ENCODE measurements at places on chromosomes 7 and 10.
A peak's percentile ranks its signal among the peaks of the same experiment; 100 is the strongest.

DNA sequence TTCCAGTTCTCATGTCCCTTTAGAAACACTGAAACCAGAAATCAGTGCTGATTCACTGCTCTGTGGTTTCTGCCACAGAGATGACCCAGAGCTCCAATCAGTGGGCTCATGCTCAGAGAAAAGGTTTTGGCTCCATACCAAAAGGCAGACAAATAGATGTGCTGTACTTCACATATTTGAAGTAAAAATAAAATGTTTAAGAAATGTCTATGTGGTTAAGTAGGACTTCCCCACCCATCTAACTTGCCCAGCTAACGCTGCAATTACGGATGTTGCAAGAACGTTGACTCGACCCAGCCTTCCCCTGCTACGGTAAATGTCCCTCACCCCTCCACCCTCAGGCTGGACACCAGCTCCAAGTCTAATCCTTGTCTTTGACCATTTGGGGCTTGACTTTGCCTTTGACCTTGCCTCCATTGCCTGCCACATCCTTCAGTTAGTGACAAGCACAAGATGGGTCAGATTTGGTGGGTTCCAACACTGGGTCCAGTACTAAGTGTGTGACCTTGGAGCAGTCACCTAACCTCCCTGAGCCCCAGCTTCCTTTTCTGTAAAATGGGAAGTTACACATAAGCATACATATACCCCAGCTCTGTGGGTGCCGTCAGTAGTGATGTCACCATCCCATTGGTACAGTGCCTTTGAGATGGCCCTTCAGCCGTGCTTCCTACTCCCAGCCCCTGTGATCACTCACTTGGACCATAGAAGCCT is 95.8 kb downstream of the CHST15 start:
- peak; percentile 98 for DNase-seq

- peak; percentile 37 for DNase-seq
Measured at GRCh38 chr7:105336009-105336408, 52.7 kb downstream of the SRPK2 start.

- DNase-seq: peak; percentile 67
Measured at GRCh38 chr7:5646846-5647245, 134.6 kb downstream of the RNF216 start.

DNA sequence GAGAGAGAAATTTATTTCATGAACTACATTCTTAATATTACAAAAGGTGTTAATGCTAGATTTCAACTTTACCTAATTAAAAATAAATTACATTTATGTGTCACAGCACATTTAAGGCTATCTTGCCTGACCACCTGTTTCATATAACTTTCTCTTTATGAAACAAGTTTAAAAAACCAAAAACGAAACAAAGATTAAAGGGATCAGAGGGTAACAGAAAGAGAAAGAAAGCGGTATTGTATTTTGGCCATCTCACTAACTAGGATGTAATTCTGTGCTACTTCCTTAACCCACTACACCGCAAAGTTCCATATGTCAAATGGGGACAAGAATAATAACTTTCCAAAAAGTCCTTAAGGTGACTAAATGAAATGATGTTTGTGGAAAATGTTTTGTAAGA is 6.3 kb upstream of the RHOBTB1 start:
- DNase-seq: no peak

GRCh38 chr10:80649183-80649582 is 111.5 kb downstream of the SH2D4B start:
- no peak for DNase-seq

DNA sequence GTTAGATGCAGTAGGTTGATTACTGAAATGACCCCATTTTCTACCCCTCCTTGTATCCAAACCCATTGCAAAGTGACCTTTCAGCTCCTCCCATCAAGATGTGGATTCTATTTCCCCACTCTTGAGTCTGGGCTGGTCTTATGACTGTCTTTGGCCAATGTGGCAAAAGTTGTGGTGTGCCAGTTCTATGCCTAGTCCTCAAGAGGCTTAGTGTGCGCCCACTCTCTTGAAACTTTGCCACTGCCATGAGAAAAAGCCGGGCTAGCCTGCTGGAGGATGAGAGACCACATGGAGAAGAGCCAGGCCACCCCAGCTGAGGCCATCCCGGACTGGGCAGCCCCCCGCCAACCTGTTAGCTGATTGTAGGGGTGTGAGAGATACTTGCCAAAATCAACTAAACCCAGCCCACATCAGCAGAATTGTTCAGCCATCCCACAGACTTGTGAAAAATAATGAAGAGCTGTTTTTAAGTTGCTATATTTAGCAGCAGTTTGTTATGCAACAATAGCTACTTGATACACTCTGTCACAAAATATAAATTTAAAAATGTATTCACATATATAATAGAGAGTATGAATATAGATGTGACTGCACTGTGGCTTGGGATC is 131.0 kb upstream of the PALS2 start:
- DNase-seq: no peak

- DNase-seq: no peak
Measured at GRCh38 chr7:95950698-95951097, 178.3 kb downstream of the DYNC1I1 start.

GRCh38 chr10:86046845-86047460 is 319.6 kb downstream of the GRID1 start:
- no peak for DNase-seq

GRCh38 chr10:46236941-46237681 is 49.7 kb upstream of the ANTXRL start:
- DNase-seq: no peak

DNA sequence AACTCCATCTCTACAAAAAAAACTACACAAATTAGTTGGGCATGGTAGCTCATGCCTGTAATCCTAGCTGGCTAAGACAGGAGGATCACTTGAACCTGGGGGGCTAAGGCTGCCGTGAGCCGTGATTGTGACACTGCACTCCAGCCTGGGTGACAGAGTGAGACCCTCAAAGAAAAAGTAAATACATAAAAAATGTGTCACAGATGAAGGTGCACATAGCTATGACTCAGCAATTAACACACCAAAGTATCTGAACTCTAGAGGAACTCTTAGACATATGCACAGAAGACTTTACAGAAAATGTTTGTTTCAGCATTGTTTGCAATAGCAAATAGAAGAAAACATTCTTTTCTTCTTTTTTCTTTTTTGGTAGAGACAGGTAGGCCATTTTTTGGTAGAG is 8.3 kb downstream of the C10orf62 start:
- no peak for DNase-seq

DNA sequence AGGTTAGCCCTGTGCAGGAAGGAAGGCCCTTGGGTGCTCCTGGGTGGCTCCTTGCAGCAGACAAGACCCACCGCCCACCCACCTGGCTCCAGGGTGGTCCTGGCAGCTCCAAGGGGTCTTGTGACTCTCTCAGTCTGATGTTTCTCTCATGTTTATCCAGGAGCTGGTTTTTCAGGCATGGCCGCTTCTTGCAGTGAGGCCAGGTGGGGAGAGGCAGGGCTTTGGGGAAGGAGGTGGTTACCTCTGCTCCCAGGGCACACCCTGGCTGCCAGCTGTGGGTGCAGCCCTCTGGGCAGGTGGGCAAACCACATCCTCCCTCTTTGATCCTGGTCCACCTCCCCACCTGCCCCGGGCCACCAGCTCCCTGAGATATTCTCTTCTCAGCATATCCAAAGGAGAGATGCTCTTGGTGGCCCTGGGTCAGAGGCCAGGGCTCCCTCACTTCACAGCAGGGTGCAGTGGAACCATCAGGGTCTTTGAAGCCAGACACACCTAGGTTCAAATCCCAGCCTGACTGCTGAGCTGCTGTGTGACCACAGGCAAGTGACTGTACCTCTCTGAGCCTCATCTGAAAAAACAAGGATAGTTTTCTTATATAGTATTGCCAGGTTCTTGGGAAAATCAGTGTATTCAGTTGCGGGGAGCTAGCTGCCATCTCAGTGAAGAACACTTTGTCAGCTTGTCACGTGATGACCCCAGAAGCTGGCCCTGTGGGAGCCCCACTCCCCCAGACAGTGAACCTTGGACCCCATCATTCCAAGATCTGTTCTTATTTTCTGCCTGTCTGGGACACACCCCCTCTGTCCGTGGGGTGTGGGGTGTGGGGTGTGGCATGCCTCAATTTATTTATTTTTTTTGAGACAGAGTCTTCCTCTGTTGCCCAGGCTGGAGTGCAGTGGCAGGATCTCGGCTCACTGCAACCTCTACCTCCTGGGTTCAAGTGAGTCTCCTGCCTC is 11.5 kb downstream of the GTF2IRD1 start:
- DNase-seq: no peak

DNA sequence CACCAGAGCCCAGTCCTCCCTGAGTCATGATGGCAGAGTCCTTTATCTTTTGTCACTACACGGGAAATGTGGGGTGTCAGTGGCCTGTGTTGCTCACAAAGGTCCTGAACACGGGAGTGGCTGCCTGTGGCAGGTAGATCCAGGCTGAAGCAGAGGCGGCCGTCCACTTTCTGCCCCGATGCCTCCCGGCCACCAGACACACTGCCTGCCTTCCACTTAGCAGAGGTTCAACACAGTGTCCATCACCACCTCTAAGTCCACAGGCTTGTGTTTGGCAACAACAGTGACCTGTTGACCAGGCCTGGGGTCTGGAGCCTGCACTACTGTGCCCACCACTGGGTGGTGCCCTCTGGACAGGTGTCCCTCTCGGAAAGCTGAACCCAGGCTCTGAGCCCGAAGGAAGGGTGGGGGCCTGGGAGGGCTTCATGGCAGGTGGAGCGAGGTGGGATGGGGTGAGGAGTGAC is 49.9 kb upstream of the CAMK2B start:
- no peak for DNase-seq

- no peak for DNase-seq
Measured at GRCh38 chr7:101595246-101595645, 33.9 kb downstream of the MYL10 start.

DNA sequence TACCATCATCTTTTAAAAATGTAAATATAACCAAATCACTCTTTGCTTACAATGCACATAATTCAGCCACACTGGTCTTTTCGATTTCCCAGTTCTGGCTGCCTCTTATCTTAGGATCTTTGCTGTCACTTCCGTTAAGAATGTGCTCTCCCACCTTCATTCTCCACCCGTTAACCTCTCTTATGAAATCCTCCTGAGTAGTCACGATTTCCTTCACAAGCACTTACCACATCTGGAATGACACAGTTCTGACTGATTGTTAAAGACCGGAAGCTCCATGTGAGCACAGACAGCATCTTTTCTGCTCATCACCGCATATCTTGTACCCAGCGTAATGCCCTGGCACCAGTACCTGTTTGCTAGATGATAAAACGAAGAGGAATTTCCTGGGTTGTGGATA is 84.3 kb downstream of the CUL2 start:
- peak; percentile 84 for DNase-seq

GRCh38 chr10:101336382-101336781 is 17.6 kb upstream of the BTRC start:
- no peak for DNase-seq

DNA sequence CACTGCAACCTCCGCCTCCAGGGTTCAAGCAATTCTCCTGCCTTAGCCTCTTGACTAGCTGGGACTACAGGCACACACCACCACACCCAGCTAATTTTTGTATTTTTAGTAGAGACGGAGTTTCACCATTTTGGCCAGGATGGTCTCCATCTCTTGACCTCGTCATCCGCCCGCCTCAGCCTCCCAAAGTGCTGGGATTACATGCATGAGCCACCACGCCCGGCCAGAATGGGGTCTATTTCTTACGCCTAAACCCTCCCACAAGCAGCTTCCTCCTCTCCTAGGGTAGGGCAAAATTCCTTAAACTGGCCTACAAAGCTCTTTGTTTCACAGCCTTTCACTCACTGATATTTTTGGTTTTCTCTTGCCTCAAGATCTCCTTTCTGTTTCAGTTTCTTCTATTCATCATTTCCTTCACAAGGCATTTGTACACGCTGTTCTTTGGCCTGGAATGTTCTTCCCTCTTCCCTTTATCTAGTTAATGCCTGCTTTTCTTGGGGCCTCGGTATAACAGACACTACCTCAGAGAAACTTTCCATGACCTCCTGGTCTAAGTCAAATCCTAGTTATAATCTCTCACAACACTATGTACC is 6.7 kb downstream of the CPEB3 start:
- DNase-seq: no peak

- DNase-seq: no peak
Measured at GRCh38 chr10:117137031-117137910, 799 bp downstream of the VAX1 start.

DNA sequence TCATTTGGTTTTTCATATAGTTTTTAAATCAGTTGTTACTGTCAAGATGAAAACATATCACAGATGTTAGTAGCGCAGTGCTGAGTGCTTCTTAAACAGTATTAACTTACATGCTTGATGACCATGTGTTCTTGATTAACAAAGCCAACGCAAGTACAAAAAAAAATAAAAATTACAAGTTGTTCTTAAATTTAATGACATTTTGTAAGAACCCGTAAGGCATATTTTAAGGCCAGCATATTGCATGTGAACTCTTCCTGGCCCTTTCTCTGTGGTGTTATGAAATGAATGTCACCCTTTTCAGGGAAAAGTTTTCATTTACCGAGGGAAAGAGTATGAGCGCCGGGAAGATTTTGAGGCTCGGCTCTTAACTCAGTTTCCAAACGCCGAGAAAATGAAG is 140.4 kb upstream of the NPS start:
- no peak for DNase-seq

- DNase-seq: peak; percentile 42
Measured at GRCh38 chr7:98284335-98285036, 3.0 kb downstream of the BRI3 start.

DNA sequence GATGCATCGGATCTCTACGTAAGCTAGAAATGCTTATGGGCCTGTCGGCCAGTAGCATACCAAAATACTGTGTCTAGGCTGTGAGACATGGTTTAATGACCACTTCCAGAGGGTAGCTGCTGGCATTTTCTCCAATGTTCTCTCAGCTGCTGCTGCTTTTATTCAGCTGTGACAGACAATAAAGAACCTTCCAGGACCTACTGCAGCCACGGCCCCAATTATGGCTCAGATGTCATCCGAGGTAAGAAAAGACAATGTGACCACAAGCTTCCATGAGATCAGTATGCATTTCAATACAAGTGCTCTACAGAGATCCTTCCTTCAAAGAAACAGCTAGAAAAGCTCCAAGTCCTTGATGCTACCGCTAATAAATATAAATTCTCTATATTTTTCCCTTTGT is 256.2 kb downstream of the SDHAF3 start:
- DNase-seq: no peak

GRCh38 chr10:11639849-11640764 is 28.7 kb upstream of the USP6NL start:
- DNase-seq: no peak

DNA sequence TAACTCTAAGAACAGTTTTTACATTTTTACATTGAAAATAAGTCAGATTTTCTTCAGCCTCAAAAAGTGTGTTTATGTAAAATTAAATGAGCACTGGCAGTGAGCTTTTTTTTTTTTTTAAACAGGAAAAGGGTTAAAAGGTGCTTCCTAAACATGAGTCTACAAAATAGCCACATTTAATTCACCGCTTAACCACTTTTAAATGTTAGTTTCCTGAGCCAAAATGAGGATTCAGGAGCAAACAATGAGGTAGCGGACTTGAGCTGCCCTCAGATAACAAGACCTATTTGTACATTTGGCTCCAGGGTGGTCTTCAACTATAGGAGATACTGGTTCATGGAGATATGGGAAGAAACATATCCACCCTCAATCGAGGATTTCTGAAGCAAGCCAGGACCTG is 22.8 kb downstream of the AKR1C3 start:
- DNase-seq: no peak

- no peak for DNase-seq
Measured at GRCh38 chr7:99098286-99098823, 45.6 kb downstream of the SMURF1 start.
